ENCODE measurements at places on chromosomes 2 and 18.

- no peak for DNase-seq
Observed at GRCh38 chr18:48613589-48614404, 75.0 kb downstream of the CTIF start.

DNA sequence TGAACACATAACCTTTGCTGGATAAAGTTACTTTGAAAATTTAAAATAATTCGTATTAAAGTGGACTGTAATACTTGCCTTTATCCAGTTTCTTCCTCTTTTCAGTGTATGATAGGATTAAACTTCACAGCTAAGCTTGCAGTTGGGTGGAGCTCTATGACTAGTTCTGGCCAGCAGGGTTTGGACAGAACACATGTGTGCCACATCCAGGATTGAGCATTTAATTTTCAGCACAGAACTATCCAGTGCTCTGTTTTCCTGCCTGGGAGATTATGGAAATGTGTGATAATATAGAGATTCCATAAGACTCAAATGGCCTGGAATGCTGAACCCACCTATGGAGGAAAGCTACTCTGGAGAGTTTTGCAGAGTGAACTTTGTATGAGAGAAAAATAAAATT, 200.2 kb downstream of the OSR1 start:
- no peak for DNase-seq

DNA sequence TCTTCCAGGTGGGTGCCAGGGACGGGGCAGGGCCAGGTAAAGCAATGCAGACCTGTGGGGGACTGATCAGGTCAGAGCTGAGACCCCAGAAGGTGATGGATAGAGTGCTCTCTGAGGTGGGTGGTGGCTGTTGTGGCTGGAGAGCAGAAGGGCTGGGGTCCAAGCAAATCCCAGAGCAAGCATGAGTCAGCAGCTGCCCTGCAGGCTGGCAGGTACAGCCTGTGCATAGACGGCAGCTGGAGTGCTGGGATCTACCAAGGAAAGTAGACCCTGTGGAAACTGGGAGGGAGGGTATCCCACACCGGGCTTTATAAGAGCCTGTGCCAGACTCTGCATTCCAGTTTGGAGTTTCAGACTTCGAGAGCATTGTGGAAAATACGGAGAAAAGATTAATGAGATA, 663 bp downstream of the TRIM54 start:
- no peak for DNase-seq

GRCh38 chr2:233848276-233848675, 6.1 kb downstream of the HJURP start:
- no peak for DNase-seq

- DNase-seq: no peak
Observed at GRCh38 chr18:37787452-37787851, 221.9 kb upstream of the CELF4 start.

- no peak for DNase-seq
Observed at GRCh38 chr2:125224830-125225229, 1199.7 kb downstream of the CNTNAP5 start.

- DNase-seq: no peak
Observed at GRCh38 chr18:50850307-50851065, 28.4 kb upstream of the ME2 start.

- DNase-seq: no peak
Observed at GRCh38 chr18:32048507-32049091, 30.0 kb downstream of the RNF125 start.

- no peak for DNase-seq
Observed at GRCh38 chr2:3754280-3754679, 50.9 kb downstream of the DCDC2C start.

GRCh38 chr18:9961041-9961440, 47.2 kb downstream of the VAPA start:
- no peak for DNase-seq

DNA sequence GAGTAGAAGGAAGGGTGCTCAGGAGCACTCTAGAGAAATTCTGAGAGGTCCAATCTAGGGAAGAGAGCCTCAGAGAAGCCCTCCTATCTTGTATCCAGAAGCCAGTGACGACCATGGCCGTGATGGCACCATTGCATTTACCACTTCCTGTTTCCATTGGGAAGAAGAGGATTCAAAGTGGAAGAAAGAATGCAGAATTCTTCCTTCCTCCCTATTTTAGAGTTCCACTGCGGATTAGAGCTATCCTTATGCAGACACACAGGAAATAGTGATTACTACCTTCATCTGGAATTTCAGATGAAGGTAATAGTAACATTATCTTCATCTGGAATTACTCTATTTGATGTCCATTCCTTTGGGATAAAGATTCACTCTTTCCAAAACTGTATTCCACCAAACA, 45.6 kb upstream of the PCBP1 start:
- DNase-seq: no peak

DNA sequence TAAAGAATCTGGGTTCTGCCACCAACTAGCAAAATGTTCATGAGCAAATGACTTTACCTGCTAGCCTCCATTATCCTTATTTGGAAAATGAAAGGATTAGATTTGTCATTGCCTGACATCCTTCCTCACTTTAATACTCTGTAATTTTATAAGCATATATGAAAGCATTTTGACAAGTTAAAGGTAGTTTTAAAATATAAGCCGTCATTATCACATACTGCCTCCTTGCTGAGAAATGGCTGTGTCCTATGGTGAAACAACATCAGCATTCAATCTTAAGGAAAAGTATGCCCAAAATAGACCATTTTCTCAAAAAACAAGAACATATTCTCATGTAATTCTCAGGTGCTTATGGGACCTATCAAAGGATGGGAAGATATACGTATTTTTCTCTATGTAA, 461.2 kb downstream of the SUCLG1 start:
- no peak for DNase-seq

- DNase-seq: no peak
Observed at GRCh38 chr2:101759162-101759561, 61.7 kb downstream of the MAP4K4 start.

- DNase-seq: no peak
Observed at GRCh38 chr2:59233448-59233847, 992.3 kb upstream of the FANCL start.

- DNase-seq: no peak
Observed at GRCh38 chr2:226514895-226515294, 284.7 kb downstream of the IRS1 start.

- no peak for DNase-seq
Observed at GRCh38 chr2:226213717-226214116, 585.9 kb downstream of the IRS1 start.

DNA sequence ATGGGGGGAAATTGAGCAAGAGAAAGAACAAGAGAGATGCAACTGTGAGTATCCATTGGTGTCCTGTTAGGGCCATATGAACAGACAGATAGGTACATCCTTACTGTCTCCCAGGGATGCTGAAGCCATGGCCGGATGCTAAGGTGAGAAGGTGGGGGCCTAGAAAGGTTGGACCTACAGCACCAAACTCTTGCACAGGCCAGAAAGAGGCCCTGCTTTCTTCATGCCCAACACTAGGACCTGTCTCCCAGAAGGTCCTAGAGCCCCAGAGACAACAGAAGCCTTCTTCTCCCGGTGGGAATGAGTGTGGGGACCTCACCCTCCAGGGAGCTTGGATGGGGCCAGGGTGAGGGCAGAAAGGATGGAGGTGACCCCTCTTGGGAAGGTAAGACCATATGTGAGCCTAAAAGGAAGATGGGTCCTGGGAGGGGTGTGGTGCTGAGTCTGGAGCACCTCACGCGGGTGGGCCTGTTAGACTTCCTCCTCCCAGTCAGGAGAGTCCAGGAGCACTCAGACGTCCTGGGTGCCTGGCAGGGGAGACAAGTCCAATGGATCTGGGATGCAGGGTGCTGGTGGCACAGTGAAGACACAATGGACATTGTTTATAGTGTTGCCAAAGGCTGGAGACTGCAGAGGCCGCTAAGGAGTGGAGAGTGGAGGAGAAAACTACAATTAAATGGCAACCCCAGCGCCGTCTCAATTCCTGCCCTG, 265.3 kb downstream of the CYP26B1 start:
- DNase-seq: no peak

DNA sequence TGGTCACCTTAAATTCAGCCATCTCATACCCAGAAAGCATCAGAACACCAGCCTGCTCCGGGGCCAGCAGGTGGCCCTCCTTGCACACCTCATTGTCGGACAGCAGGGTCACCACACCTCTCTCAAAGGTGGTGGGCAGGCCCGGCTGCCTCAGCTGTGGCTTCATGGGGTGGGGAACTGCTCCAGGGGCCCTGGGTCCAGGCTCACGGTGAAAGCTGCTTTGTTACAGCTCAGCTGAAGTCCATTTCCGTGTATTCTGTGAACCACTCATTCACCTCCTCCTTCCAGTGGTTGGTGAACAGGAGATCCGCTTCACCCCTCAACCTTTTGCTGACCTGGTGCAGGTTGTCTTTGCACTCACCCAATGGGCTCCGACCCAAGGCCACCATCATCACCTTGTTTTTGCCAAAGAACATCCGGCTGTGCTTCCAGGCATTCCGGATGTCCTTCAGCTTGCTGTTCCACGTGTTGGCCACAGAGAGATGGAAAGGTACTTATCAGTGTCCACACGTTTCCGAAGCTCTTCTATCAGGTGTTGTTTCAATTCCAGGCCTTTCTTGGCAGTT, 78.6 kb upstream of the LDLRAD4 start:
- DNase-seq: no peak

GRCh38 chr2:64537991-64538390, 13.9 kb downstream of the AFTPH start:
- no peak for DNase-seq

Measured in GM13977 (cell line).